Stimulated activated CD8-positive, alpha-beta memory T cell treated with anti-CD3 and anti-CD28 coated beads, Interleukin-2, amount 100 ng/mL, for 1 hour (primary cell): ENCODE measurements at places on chromosomes 16 and 17.

DNA sequence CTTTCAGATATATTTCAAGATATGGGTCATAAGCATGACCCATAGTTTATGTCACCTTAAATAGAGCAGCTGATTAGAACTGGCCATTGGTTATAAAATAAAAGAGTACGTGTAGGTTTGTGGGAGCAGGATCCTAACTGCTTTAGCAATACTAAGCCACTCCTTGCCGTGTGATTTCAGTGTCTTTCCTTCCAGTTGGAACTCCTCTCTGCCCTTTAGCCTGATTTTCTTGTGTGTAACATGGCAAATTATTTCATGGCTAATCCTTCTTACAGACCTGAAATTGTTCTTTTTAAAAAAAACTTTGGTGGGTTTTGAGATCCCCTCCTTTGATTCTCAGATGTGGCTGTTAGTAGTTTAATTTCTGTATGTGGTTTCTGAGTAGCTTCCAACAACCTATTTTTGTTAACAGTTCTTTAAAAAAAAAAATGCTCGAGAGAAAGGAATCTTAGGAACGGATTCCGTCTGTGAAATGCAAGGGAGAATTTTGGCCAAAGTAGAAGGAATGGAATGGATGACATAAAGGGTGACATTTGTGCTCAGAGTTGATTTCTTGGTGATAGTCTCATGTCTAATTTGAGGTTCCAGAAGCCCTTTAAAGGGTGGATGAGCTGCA lies 39.9 kb downstream of the DHRS7B start:
- DNase-seq = no peak

GRCh38 chr16:51359141-51359955 lies 208.3 kb upstream of the SALL1 start:
- no peak for DNase-seq

GRCh38 chr16:82651921-82652601 lies 25.3 kb downstream of the CDH13 start:
- DNase-seq = no peak

GRCh38 chr17:74610108-74610507 lies 13.4 kb downstream of the CD300E start:
- no peak for DNase-seq

- DNase-seq = no peak
These were observed 474.4 kb downstream of the SLC39A11 start for GRCh38 chr17:72618001-72618509.

- DNase-seq = no peak
These were observed 482 bp upstream of the SLC16A3 start for GRCh38 chr17:82228278-82228841.

DNA sequence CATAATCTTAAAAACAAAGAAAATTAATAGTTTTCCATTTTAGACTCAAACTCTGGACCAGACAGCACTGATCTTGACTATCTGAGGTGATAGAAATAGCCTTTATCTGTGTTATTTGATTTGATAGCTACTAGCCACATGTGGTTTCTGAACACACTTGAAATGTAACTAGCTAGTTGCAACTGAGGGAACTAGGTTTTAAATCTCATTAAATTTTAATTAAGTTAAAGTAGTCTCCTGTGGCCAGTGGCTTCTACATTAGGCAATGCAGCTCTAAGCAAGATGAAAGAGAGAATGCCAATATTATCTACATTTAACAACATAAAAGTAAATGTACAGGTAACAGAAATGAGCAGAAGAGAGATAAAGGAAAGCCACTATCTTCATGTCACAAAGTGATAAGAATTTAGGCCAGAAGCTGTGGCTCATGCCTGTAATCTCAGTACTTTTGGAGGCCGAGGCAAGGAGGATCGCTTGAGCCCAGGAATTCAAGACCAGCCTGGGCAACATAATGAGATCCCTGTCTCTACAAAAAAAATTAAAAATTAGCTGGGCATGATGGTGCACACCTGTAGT lies 11.2 kb upstream of the SPN start:
- DNase-seq = no peak

- DNase-seq = no peak
These were observed 12.5 kb downstream of the KCNJ2 start for GRCh38 chr17:70181866-70182265.

GRCh38 chr17:18371455-18371854 lies 6.1 kb upstream of the EVPLL start:
- DNase-seq = no peak

DNA sequence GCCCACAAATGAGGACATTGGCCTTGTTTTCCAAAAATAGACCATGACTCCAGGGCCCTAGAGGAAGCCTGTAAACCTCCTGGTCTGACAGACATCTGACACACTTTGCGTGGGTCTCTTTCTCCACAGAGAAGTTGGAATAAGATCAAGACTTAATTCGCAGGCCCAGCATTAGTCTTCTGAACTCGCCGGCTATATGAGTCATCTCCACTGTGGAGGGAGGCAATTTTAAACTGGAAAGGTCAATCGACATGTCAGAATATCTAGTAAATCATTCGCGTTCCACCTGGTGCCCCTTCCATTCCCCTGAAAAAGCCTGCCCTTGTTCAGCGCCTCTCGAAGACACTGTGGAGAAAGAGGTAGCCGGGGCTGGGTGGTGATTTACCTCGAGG lies 140.1 kb downstream of the CLEC16A start:
- DNase-seq = no peak

DNA sequence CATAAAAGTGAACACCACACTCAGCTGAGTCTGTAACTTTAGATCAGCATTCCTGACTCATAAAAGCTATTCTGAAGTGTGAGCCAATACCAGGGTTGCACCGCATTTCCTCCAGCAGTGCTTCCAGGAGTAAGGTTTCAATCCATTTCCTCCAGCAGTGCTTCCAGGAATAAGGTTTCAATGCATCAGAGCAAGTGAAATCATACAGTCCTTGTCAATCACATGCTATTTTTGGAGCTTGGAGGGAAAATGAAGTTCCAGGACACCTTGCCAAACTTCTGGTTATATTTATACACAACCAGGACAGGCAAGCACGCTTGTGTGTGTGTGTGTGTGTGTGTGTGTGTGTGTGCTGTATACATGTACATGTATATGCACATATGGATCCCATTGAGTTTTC lies 327.6 kb downstream of the GRIN2A start:
- DNase-seq = no peak

DNA sequence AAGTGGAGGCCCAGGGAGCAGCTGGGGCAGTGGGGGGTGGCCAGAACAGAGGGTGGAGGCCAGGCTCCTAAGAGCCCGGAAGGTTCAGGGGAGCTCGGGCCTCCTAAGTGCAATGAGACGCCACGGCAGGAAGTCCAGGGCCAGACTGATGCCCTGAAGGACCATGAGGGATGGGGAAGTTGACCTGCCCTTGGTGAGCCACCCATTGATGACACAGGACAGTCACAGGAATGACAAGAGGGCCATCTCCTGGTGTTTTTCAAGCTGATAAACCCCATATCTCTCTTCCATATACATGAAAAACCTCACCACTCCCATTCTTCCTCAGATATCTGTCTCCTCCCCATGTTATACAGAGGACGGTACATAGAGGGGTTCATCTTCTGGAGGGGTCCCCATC lies 5.8 kb upstream of the MRPL58 start:
- DNase-seq = no peak

GRCh38 chr17:75684249-75684648 lies 17.1 kb downstream of the SAP30BP start:
- no peak for DNase-seq

DNA sequence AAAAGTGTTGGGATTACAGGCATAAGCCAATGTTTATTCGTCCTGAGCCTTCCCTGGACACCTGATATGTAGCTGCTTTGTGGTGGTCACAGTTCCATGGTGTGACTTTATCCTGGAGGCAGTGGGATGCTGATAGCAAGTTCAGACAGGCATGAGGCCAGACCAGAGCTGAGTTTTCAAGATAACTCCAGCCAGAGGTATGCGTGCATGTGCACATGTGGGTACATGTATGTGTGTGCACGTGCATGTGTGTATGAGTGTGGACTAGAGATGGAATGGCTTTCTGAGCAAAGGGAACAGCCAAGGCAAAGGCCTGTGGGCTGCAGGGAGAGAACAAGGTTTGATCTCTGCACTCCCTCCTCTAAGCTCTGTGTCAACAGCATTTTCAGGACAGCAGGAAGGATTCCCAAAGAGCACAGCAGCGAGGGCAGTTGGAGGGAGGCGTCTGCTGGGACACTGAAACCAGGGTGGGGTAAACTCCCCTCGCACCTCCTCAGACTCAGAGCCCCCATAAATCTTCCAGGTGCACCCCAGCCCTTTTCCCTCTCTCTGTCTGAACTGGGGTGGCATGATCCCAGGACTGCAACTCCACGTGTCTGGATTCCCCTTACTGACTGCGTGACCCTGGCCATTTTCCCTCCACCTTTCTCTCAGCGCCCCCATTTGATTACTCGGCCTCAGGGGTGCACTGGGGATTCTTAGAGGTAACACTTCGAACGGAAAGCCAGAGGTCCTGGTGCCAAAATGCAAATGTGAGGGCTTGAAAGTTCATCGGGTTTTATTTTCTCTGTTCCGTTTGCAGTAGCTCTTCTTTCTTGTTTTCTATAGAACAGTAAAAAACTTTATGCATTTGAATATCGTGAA lies 15.3 kb downstream of the NLRC5 start:
- no peak for DNase-seq

DNA sequence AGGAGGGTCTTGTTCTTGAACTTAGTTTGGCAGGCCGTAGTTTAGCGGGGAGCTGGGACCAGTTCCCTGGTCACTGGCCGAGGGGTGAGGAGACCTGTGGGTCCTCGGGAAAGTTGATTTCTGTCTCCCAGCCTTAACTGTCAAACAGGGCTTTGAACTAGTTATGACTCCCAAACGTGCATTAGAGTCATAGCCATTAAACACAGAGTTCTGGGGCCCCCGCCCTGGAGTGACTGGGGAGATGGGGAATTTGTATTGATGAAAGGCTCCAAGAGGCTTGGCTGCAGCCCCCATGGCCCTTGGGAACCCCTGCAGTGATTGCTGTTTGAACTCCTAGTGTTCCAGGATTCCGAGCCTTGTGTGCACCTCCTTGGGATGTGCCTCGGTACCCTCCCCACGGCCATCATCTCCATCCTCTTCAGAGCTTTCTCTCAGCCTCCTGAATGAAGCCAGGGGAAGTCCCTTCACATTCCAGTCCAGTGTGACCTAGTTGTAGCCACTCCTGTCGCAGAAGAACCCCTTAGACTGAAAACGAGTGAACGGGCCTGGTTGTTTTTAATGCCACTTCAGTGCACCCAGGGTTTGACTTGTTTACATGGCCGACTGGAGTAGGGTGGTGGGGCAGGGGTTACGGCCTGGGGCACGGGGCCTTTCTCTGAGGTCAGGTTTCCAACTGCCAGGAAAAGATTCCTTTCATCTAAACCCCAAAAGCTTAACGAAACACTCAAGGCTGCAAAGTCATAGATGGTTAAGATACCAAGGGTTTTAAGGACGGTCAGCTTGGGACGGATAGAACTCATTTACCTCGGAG lies 1.4 kb downstream of the MPRIP start:
- no peak for DNase-seq

DNA sequence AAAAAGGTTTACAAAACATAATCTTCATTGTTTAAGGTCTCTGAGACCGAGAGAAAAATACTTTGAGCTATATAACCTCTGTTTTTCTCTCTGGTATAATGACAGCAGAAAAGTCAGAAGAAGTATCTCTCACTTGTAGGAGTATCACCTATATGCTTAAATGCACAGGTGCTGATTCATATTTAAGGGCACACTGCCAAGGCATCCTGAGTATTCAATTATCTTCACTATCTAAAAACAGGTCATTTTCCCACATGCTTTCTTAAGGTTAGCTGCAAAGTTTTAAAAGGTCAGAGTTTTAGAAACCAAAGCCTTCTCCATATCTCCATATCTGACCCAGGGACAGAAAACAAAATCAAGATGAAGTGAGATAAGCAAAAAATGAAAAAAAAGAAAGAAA lies 99.3 kb upstream of the C17orf78 start:
- DNase-seq = no peak

DNA sequence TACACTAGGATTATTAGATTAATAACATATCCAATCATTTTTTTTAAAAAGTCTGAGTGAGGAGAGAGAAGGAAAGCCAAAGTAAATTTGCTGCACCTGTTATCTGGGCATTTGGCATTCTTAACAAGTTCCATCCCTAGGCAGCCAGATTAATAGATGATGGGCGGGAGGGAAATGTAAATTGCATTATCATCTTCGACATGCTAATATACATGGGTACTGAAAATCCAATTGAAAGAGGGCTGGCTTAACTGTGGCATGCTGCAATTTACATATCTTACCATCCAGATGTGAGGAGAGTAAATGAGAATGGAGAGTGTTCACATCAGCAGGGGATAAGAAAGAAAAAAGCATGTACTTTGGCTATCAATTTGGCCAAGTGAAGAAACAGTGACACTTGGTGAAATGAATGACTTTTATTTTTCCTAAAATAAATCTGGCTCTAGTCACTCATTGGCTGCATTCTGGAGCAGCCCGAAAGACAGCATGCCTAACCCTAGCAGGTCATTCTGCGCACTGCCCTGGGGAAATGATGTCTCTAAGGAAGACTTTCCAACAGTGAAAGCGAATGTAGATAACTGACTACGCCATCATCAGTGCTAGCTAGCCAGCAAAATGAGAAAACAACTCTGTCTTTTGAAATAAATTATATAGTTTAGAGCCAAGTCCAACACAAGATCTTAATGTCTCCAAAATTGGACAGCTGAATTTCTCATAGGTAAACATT lies 57.9 kb downstream of the HYDIN start:
- no peak for DNase-seq

GRCh38 chr16:10658943-10659342 lies 35.8 kb downstream of the TEKT5 start:
- DNase-seq = no peak

DNA sequence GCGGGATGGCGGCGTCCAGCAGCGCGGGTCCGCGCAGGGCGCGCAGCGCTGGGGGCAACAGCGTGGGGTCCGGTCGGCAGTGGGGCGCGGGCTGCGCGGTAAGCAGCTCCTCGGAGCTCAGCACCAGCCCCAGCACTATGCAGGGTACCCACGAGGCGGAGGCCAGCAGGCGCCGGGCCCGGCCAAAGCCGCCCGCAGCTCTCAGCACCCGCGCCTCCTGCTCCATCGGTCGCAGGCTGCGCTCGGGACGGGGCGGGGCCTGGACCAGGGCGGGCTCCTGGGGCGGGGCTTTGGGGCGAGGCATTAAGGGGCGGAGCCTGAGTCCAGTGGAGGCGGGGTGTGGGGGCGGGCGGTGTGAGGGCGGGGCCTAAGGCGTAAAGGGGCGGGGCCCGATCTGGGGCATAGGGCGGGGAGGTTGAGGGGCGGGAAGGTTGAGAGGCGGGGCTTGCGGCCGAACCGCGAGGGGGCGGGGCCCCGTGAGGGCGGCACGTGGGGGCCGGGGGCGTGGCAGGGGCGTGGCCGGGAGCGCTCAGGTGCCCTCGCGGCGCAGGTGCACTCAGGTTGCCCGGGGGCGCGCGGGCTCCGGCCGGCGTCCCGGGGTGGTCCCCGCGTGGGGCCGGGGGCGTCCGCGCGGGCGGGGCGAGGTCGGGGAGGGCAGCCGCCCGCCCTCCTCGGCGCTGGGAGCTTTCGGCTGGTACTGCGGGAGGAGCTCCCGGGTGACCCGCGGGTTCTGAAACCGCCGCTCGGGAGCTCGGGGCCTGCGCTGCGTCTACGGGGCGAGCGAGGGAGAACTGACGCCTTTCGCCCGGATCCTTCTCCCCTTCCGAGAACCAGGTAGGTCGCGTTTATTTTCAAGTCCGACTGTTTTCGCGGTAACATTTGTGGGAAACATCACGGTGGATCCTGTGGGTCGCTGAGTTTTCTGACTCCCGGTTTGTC lies 1.4 kb upstream of the SLC22A31 start:
- DNase-seq = peak; percentile 47
